Right lung (tissue), 10 donors: ENCODE measurements at places on chromosomes 3 and 15. TPM values are rescaled to one million over a fixed set of nuclear protein-coding genes. Genes with fewer than 3 reads are reported as not detected.

CLDN18 gene
- polyA plus RNA-seq: 52.8 TPM

POLQ gene
- 8.4 TPM for polyA plus RNA-seq

ALS2CL gene
- polyA plus RNA-seq: 8.2 TPM

ADIPOQ gene
- polyA plus RNA-seq: 0.07 TPM

IQCF5 gene
- polyA plus RNA-seq: not detected

CLDN1 gene
- polyA plus RNA-seq: 1.6 TPM

CHCHD6 gene
- 16.4 TPM for polyA plus RNA-seq

AHSG gene
- polyA plus RNA-seq: not detected

FANCD2 gene
- 29.0 TPM for polyA plus RNA-seq

RPL4 gene
- polyA plus RNA-seq: 4,151 TPM

HIGD2B gene
- not detected for polyA plus RNA-seq

PIERCE2 gene
- polyA plus RNA-seq: 3.3 TPM

TMEM207 gene
- 0.17 TPM for polyA plus RNA-seq

CYP1A2 gene
- 0.44 TPM for polyA plus RNA-seq

ADAMTS17 gene
- 1.9 TPM for polyA plus RNA-seq

GPR62 gene
- polyA plus RNA-seq: 0.28 TPM

GOLGA6D gene
- 0.23 TPM for polyA plus RNA-seq

NLGN1 gene
- polyA plus RNA-seq: 8.6 TPM

XRN1 gene
- 40.5 TPM for polyA plus RNA-seq

GPR171 gene
- polyA plus RNA-seq: 0.65 TPM

FAM81A gene
- polyA plus RNA-seq: 3.1 TPM

NTRK3 gene
- polyA plus RNA-seq: 7.1 TPM

CCDC39 gene
- 7.3 TPM for polyA plus RNA-seq

CLSTN2 gene
- 0.39 TPM for polyA plus RNA-seq

EPB42 gene
- polyA plus RNA-seq: 6.7 TPM

MFAP1 gene
- polyA plus RNA-seq: 55.7 TPM

HCN4 gene
- 0.24 TPM for polyA plus RNA-seq

PLOD2 gene
- 69.7 TPM for polyA plus RNA-seq

RBPMS2 gene
- polyA plus RNA-seq: 7.2 TPM

NRG4 gene
- polyA plus RNA-seq: 3.9 TPM

CPA3 gene
- 0.36 TPM for polyA plus RNA-seq

PLA2G4E gene
- 0.06 TPM for polyA plus RNA-seq

EXD1 gene
- not detected for polyA plus RNA-seq

ALDH1A2 gene
- polyA plus RNA-seq: 49.3 TPM

CHAC1 gene
- polyA plus RNA-seq: 1.5 TPM

SSUH2 gene
- 1.5 TPM for polyA plus RNA-seq
